ENCODE measurements at places on chromosomes 2 and 18. TPM values are rescaled to one million over a fixed set of nuclear protein-coding genes. Genes with fewer than 3 reads are reported as not detected.

The FLACC1 gene
- total RNA-seq = 3.8 TPM

The AFG3L2 gene
- total RNA-seq = 39.7 TPM

The METTL5 gene
- total RNA-seq = 62.1 TPM

The TMBIM1 gene
- 152 TPM for total RNA-seq

The SERPINB7 gene
- total RNA-seq = not detected

The EVX2 gene
- 0.08 TPM for total RNA-seq

The POTEF gene
- not detected for total RNA-seq

The NFE2L2 gene
- total RNA-seq = 87.7 TPM

The OTOS gene
- not detected for total RNA-seq

The UGT1A8 gene
- not detected for total RNA-seq

The SERPINB13 gene
- total RNA-seq = 1.7 TPM

The SPP2 gene
- not detected for total RNA-seq

The EVA1A gene
- 0.74 TPM for total RNA-seq

The PRKAG3 gene
- not detected for total RNA-seq

The KIAA2012 gene
- not detected for total RNA-seq

The NLRC4 gene
- total RNA-seq = 0.96 TPM

The NPAS2 gene
- total RNA-seq = 11.8 TPM

The XDH gene
- not detected for total RNA-seq

The CDK15 gene
- total RNA-seq = 0.07 TPM

The TMEM178A gene
- total RNA-seq = 5.6 TPM

The RNF138 gene
- 17.1 TPM for total RNA-seq

The SGPP2 gene
- 1.2 TPM for total RNA-seq

The GNAL gene
- total RNA-seq = 24.6 TPM

The TUBA3E gene
- not detected for total RNA-seq

The CROCC2 gene
- not detected for total RNA-seq

The ANKRD29 gene
- 19.3 TPM for total RNA-seq

The CYRIA gene
- total RNA-seq = 11.5 TPM

The IL37 gene
- total RNA-seq = not detected

The ARHGAP15 gene
- 9.3 TPM for total RNA-seq

The FSHR gene
- total RNA-seq = not detected
